ENCODE measurements at places on chromosomes 2 and 18.

DNA sequence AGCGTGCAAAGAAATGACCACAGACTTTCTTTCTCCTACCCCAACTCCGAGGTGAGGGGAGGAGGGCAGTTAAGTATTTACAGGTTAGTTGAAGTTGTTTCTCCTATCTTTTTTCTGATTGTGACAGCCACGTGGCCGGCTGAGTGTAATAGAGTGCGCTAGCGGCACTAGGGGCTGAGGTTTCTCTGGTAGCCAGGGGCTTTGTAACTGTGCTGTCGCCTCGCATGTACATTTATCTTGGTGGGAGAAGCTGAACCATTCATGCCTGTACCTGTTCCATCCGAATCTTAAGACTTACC lies 214.1 kb upstream of the STON1 start:
- peak; percentile 49 for DNase-seq

DNA sequence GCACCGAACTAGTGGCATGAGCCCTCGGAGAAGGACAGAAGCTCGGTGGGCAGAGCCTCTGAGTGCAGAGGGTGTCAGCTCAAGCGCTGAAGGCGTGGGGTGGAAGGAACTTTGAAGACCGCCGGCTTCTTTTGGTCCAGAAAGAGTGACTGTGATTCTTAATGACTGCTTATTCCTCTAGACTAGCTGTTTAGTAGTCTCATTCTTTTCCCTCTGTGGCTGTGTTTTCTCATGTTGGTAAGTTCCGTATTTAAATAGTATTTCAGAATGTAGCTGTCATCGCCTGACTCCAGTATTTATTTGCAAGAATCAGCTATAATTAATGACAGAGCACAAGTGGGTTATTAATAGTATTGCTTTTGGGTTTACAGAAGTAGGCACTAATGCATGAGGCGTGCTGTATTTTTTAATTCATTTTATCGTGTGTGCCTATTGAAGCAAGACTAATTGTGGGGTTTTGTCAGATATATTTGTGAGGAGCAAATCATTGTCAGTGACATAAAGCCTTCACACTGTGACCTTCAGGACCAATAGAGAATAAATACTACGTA lies 80.8 kb upstream of the NFATC1 start:
- no peak for DNase-seq

DNA sequence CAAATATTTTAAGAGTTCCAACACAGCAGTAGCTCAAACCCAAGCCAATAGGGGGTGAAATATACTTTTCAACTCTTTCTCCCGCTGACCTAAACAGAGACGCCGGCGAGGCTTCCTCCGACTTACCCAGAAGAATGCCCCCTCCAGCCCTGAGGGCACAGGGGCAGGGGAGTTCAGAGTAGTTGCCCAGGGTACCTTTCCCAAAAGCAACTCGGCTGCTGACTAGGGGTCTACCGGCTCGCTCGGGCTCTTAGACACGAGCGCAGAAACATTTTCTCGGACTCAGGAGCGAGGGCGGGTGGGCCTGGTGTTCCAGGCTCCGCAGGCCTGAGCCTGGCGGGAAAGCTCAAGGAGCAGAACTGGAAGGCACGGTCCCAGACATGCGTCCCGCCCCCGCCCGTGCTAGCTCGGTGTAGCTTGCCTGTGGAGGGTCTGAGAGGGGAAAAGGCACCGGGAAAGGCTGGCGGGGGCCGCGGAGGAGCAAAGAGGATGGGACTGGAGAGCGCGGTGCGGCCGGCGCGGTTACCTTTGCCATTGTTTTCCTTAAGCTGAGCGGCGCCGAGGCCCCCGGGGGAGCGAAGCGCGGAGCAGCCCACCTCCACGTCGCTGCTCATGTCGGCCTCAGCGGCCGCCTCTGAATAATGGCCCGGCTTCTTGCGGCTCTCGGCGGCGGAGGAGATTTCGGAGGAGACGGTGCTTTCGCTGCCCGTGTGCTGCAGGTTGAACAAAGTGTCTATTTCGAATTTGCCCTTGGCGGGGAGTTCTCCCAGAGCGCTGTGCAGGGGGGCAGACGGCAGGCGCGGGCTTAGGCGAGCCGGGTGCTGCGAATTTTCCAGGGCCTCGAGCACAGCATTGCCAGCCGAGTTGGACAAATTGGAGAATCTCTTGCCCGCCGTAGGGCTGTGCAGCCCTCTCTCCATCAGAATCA lies 674 bp downstream of the EVX2 start:
- no peak for DNase-seq

DNA sequence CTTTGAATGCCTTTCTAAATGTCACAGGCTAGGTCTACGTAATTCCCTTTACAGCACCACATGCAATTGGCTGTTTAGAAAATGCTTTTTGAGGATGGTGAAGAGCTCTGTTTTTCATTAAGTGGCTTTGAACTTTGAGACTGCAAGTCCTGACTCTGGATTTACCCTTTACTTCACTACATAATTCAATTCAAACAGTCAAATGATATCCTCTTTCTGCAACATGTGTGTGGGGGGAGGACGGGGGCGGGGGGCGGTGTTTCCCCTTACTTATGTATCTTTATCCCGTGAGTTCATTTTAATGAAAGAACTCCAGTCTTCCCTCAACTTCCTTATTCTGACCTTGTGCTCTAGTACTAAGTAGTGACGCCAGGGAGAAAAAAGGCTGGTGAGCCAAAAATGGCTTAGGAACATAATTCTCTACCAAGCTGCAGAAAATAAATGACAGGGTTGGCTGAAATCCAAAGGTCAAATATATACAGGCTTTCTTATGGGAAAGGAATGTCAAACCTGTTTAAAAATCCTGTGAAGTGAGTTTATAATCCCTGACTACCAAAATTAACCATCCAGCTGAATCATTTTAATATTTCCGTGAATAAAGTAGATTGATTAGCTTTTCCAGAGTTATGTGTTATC lies 119.6 kb downstream of the SLC8A1 start:
- DNase-seq, result peak; percentile 98

GRCh38 chr2:195683174-195683573 lies 26.1 kb downstream of the SLC39A10 start:
- DNase-seq, result no peak

GRCh38 chr18:42339372-42339771 lies 384.3 kb downstream of the PIK3C3 start:
- DNase-seq, result peak; percentile 60

- no peak for DNase-seq
Measured at GRCh38 chr18:32326450-32327308, 136.8 kb downstream of the MEP1B start.

DNA sequence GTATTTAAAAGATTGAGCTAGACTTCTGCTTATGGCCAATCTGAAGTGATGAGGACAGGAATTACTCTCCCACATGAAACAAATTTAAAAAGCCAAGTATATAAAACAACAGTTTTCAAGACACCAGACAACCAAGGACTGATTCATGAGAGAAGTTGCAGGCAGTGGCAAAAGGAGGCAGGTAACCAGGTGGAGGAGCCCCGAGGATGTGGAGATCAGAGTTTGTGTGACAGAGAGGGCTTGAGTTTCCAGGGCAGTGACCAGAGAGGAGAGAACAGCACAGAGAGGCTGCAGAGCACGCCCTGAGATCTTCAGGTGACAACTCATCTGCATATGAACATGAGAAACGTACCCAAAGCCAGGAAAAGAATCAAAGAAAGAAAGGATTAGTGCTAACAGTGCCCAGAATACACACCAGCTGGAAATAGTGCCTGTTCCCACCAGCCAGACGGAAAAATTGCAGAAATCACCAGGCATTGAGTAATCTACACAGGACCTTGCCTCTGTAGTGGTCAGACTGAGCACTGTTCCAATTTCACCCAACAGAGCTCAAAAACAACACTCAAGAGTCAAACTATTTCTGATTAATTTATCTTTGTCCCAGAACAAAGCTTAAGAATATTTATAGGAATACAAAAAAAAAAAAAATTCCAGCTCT lies 173.1 kb downstream of the SEPTIN10 start:
- DNase-seq, result no peak

DNA sequence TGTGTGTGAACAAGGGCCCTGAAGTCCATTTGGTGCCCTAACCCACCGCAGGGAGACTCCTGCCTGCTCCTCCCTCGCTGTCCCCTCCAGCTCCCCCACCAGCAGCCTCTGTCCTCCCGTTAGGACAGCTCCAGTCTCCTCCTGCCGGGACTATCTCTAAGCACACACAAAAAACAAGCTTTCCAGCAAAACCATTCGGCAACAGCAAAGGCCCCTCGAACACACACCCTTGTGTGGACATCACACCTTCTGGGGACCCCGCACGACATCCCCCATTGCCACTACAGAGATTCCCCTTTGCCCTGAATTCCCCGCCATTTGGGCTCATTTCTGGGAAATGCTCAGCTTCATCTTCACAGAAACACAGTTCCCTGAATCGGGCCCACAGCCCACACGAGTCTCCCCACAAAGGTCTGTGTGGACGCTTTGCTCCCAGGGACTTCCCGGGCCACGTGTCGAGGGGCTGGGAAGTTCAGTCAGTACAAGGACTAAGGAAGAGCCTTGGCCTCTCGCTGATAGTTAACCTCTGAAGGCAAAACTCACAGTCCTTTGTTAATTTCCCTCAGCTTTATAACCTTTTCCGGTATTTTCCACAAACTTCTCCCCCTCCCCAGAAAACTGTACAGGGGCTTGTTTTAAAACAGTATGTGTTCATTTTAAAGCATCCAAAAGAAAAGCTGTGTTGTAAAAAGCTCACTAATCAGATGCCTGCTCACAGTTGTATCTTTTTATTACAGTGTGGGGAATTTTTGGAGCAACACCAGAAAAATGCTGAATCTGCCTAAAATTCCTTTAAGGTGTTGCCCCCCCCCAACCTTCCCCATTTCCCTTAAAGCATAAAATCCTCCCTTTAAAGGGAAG lies 25.9 kb downstream of the SMAD7 start:
- no peak for DNase-seq

DNA sequence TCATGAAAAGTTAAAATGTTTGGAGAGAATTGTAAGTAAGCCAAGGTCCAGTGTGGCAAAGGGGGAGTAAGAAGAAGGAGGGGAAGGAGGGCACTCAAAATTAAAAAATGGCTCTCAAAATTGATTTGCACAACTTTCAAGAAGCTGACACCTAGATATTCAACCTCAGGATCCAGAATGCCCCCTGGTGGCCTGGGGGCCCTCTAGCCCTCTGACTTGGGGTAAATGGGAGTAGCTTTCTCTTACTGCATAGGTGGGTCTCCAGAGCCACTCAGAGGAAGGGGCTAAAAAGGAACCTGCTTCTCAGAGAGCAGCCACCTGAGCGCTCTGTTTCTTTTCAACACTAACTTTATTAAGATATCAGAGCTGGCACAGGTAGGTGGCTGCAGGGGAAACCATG lies 968.5 kb downstream of the BCL11A start:
- DNase-seq, result peak; percentile 57

GRCh38 chr18:41974796-41975201 lies 19.8 kb downstream of the PIK3C3 start:
- no peak for DNase-seq

DNA sequence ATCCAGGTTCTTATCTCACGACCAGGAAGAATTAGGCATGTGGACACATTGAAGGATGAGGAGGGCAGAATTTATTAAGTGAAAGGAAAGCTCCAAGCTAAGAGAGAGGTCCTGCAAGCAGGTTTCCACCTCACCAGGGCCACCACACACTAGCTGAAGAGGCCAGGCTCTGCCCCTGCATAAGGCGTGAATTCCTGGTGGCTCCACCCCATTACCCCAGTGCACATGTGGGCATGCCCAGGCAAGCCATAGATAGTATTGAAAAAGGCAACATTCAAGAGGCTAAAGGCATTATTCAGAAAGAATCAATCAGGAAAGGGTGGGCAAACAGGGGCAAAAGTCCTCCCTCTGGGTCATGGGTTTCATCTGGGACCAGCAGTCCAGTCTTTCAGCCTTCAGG lies 30.9 kb upstream of the GRP start:
- DNase-seq, result no peak

DNA sequence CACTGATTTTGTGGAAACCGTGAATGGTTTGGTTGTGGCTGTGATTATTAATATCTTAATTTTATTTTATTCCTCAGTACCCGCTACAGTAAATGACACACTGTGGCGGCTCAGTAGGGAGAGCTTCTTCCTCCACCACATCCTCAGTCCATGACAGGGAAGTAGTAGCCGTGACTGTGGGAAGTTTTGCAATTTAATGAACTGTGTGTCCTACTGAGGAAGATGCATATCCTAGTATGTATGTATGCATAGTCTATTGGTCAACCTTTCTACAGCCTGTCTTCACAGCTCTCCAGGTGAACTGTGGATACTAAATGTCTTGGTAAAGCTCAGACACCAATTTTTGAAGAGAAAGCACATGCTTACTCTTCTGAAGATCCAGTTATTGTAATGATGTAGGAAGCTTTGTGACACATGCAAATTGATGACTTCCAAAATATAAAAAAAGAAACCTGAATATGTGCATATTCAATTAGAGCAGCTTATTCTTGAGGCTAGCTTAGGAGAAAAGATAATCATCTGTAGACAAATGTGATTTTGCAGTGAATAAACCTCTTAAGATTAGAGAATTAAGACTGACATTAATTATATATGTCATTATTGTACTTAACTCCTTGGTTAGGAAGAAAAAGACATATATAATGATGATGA lies 384.3 kb upstream of the CNTNAP5 start:
- no peak for DNase-seq

GRCh38 chr2:219961947-219962498 lies 334.6 kb downstream of the SLC4A3 start:
- DNase-seq, result peak; percentile 14

DNA sequence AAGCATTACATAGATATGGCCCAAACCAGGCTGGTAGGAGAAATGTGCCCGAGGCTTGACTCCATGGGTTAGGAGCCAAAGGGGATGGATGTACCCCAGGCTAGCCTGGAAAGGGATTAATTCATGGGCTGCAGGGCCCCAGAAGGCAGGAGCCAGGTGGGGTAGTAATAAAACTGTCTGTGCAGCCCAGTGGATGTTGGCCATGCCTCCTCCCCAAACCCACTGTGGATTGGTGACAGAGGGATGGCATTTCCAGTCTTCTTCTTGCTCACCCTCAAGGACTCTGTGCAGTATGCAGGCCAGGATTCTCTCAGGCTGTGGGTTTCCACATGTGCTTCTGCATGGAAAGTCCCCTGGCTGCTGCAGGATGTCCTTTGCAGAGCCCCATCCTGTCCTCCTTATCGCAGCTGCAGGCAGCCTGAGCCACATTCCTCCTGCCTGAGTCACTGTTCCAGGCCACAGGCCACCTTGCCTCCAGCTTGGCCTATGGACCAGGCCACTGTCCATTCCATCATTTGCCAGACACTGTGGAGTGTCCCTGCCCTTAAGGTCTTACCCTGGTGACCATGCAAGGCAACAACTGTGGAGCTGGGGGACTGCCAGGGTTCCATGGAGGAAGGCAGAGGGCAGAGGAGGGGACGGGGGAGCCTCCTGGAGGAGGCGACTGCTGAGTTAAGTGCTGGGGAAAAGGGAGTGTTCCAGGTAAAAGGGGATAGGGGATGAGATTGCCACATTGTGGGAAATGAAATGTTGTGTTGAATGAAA lies 38.9 kb downstream of the INO80C start:
- DNase-seq, result no peak

GRCh38 chr18:59308938-59309260 lies 9.6 kb downstream of the CPLX4 start:
- no peak for DNase-seq

All from SK-MEL-5 (cell line).